ENCODE measurements at places on chromosomes 4 and X. TPM values are rescaled to one million over a fixed set of nuclear protein-coding genes. Genes with fewer than 3 reads are reported as not detected.
A peak's percentile ranks its signal among the peaks of the same experiment; 100 is the strongest.

MTNR1A gene
- not detected for total RNA-seq

- DNase-seq = no peak
Measured at GRCh38 chr4:174055344-174055743, 228.1 kb downstream of the FBXO8 start.

DNA sequence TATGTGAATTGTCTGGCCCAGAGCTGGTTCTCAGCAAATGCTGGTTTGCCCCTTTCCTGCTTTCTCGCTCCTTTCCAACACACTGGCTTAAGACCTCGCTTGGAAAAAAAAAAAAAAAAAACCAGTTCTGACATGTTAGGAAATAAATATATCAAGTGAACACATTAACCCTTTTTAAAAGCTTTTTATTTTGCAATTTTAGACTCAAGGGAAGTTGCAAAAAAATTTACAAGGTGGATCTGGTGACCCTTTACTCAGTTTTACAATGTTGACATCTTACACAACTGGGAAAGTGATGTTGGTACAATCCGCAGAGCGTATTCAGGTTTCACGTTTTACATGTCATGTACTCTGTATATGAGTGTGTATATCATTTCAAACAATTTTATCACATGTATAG, 100.1 kb downstream of the RTL5 start:
- DNase-seq = no peak

IRS4 gene
- 3.6 TPM for total RNA-seq

- no peak for DNase-seq
Measured at GRCh38 chrX:100098660-100099375, 311.3 kb downstream of the PCDH19 start.

DNA sequence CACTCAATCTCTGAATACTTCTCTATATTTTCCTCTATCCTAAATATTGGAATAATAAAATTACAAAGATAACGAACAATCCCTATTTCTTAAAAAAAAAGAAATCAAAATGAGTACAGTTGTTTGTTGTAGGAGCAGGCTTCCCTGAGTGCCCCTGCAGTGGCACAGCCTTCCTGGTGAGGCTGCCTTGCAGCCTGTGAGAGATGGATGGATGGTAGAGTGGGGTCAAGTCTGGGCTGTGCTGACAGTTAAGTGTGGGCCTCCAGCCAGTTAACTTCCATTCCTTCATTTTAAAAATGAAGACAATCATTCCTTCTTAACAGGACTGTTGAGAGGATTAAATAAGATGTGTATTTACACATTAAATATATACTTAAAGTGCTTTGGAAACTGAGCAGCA, 136.9 kb downstream of the MGST2 start:
- no peak for DNase-seq

GRCh38 chrX:151384807-151385206, 12.2 kb upstream of the VMA21 start:
- DNase-seq = no peak

DNA sequence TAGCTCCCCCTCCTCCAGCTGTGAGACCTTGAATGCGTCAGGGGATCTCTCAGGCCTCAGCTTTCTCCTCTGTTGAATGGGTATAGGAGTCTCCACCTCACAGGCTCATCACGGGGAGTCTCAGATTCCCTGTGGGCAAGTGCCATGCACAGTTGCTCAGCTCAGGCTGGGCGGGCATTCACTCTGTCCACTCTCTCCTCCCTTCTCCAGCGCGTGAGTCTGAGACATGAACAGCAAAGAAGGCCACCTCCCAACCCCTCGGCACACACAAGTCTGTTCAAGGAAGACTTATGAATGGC, 60.0 kb downstream of the HTRA3 start:
- no peak for DNase-seq

DNA sequence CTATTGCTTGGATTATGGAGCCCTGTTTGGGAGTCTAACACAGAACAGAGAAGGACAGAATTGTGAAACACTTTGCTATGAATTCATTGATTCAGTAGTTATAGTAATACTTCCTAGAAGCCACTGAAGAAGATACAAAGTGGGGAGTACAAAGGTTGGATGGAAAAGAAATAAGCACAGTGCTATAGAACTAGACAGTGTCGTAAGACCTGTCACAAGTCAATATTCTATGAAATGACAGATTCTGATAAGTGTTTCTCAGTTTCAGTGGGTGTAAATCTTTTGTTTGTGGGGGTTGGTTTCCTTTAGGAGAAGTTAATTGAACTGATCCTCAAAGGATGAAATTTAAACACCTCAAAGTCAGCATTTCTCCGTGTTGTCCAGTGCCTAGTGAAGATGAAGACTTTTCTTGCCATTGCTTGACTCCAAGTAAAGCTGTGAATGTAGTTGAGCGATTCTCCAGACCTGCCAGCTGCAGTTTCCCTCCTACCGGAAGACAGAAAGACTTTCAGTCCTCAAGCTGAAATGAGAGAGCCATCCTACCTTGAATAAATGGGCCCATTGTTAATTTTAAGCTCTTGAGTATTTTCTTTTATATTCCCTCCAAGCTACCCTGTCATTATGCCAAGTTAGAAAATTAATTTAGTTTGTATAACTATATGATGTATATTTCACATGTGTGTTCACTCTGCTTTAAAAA, 7.9 kb downstream of the PDLIM5 start:
- DNase-seq = no peak

DNA sequence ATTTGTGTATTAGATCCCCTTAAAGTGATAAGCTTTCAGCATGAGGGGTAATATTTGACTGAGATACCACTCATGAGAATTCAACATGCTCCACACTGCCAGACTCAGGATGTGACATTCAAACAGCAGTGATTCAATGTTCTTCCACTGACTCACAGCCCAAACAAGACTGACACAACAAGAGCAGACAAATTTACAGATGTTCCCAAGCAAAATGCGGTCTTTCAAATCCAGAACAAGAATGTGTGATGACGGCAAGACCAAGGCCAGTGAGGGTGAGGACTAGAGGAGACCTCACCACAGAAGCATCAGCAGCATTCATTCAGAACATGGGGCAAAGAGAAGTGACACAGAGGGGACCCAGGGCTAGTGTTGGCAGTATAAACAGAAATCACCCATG, 99.3 kb upstream of the GRIA3 start:
- no peak for DNase-seq

DNA sequence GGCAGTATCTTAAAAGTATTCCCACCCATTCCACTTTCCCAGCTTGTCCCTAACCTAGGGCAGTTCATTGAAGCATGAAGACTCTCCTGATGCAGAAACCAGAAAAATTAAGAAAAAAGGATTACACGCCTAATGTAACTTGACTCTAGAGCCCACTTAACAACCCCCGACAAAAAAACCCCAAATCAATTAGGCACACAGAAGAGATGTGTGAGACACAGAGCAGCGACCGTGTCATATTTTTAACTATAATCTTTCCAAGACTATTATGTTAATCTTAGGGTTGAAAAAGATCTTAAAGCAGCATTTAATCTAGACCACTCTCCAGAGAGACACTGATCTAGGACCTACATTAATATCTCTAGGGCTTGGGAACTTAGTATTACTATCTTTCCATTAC, 1.3 kb downstream of the YTHDC1 start:
- no peak for DNase-seq

RBM47 gene
- 3.8 TPM for total RNA-seq

- no peak for DNase-seq
Measured at GRCh38 chrX:136822337-136823095, 41.8 kb upstream of the ARHGEF6 start.

DNA sequence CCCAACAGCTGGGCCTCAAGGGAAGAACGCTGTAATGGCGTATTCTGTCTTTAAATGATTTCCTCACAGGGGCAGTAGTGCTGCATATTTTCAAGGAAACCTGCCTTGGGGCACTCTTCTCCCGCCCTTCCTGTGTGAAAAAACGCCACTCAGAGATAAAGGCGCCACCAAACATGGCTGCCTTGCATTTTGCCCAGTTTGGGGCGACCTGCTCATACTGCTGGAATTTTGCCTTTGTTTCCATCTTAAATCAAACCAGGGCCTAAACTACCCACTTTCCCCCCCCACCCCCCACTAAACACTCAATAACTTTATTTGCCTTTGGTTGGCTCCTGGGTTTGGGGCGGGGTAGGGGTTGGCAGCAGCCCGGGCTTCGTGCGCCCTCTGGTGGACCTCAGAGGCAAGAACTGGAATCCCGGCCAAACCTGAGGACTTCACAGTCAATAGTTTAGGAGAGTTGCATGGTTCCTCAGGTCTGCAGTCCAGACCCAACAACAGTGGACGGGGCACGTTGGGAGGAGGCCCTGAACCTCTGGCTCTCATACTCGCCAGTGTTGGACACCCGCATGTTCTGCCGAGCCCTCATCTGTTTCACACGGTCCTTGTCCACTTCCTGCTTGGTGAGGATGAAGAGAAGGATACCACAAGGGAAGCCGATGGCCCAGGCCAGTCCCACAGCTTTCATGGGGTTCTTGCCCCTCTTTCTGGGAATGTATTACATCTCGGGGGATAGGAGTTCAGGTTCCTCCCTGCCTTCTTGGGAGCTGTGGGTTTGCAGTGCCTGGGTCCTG, 220.1 kb upstream of the STK26 start:
- DNase-seq = peak; percentile 76

- DNase-seq = no peak
Measured at GRCh38 chrX:2595258-2595657, 94.5 kb upstream of the DHRSX start.

ERVMER34-1 gene
- total RNA-seq = 1.2 TPM

- no peak for DNase-seq
Measured at GRCh38 chr4:88091378-88091777, 67.1 kb downstream of the ABCG2 start.

CENPE gene
- 0.26 TPM for total RNA-seq

- DNase-seq = no peak
Measured at GRCh38 chr4:186900984-186901383, 177.3 kb upstream of the FAT1 start.

DNA sequence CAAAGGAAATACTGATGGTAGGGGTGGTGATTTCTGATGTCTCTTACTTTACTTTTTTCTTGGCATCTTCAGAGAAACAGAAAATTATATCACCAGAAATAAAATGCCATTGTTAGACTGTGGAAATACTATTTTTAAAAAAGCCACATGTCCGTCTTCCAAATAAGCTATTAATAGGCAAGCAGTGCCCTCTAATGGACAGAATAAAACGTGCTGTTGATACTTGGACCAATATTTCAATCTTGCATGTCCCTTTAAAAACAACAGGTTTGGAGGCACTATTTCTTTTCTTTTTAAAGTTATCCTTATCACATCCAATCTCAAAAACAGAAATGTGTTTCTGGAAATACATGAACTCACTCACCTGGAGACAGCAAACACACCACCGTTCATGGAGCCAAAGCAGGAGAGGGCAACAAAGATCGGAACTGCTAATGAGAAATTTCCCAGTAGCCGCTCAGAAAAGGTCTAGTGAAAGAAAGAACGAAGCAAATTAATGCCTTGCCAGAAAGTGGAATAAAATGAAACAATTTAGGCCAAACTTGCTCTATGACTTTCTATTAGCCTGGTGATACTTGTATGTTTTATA, 59.2 kb downstream of the SLC7A11 start:
- no peak for DNase-seq

GAGE1 gene
- total RNA-seq = not detected

DNA sequence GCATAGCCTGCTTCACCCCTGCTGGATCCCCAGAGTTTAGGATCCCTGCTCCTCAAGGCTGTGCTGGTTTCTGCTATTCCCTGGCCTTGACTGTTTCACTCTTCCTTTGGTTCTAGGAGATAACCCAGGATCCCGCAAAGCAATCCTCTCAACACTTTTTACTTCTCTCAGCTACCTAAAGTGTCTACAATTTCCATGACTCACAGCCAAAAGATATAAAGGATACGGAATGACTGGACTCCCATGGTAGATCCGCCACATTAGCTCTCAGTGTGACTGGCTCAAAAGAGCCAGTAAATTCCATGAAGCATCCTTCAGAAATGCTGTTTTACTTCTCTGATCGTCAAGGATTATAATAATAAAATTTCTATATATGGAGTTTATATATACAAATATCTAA, 66.3 kb upstream of the TMEM164 start:
- DNase-seq = no peak

DNA sequence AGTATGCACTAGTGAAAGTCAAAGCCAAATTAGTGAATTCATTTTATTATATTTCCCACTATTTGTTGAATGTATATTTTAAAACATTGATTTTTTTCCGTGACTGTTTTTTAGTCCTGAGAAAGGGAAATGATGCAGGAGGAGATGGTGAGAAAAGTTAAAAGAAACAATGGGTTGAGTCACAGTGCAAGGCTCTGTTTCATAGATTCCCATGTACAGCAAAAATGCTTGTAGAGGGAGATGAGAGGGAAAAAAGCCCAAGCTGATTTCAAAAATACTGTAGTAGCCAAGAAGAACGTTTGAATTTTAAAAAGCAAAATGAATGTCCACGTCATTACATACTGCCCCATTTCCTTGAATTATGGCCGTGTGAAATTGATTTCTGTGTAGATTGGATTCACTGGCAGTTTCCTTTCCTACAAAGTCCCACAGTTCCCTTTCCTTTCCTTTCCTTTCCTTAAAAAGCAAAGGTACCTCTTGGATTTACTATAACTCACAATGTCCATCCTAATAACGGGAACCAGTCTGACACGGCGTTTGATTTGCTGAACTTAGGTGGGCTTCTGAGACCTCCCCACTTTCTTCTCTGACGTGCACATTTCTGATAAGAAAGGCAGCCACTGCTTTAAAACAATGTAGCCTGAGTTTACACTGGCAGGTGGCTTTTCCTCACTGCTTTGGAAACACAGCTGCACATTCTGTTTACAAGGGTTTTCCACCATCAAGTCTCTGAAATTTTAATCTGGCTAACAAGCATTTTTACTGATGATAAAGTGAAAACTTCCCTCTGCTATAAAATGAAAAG, 63.7 kb downstream of the SPCS3 start:
- no peak for DNase-seq

- peak; percentile 28 for DNase-seq
Measured at GRCh38 chr4:15882675-15883086, 55.9 kb downstream of the FGFBP1 start.

DNA sequence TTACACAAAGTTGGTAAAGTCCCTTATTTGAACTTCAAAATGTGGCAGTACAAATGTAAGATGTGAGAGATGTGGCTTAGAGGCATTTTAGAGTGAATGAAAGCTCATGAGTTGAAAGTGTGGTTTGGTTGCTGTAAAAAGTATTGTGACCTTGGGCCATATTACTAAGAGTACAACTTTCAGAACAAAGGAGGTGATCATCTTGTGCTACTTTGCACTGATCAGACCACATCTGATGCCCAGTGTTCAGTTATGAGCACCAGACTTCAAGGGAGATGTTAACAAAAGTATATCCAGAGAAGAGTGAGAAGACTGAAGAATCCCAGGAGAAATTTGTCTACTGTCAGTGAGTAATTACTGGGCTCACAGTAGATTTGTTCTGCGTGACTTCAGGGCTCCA, 30.2 kb downstream of the NLGN3 start:
- no peak for DNase-seq

- DNase-seq = no peak
Measured at GRCh38 chr4:5927116-5927515, 34.2 kb upstream of the CRMP1 start.

PABPC5 gene
- 3.7 TPM for total RNA-seq

RAB33A gene
- total RNA-seq = 1.5 TPM

PPP1R3F gene
- 3.3 TPM for total RNA-seq

GRCh38 chr4:188053302-188053701, 56.1 kb downstream of the TRIML2 start:
- no peak for DNase-seq

All from uterus (tissue), 4 donors.